ENCODE measurements at places on chromosomes 11 and 22.

- no peak for DNase-seq
Observed at GRCh38 chr11:2523821-2524391, 79.1 kb downstream of the KCNQ1 start.

DNA sequence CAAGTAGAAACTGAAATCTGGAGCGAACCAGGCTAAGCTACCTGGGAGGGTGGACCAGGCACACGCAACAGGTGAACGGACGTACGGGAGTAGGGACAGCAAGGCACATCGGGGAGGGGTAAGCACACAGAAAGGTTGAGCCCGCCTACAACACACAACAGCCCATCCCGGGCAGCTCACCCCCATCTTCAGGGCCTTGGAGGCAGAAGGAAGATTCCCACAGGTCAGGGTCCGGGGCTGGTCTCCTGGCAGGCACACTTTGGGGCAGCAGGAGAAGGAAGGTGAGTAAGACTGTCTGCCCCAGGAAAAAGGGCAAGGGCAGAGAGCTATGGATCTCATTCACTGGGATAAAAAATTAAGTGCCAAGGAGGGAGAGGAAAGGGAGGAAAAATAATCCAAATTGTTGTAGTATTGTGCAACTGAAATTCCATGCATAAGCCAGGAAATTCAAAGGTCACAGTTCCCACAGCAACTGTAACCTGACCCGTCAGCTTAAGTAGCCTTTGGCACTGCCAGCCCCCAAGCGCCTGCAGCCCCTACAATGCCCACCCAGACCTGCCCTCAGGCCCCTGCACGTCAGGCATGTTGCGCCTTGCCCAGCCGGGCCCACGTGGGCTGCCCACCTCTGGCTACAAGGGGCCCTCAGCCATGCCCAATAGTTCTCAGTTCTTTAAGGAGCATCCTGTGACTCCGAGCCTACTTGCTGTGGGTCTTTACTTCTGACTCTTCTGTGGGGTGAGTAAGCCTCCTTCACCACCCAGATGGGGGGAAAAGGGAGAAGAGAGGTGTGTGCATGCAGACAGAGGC lies 51.8 kb downstream of the MICAL3 start:
- DNase-seq = peak; percentile 85

DNA sequence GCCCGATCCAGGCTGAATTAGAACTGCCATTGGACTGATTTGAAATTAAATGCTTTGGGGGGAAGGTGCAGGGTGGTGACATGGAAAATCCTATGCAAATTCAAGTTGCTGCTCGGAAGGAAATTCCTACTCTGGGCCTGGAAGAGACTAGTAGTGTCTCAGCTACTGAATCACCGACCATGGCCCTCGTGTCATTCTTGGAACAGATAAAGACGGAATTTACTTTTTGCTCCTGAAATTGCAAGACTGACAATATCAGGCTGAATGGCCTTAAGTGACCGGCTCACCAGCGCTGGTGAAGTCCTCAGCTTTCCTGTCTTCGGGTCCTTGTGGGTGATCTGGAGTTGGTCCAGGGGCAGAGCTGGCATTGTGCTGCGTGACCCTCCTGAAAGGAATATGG lies 6.1 kb downstream of the ASCC2 start:
- no peak for DNase-seq

GRCh38 chr22:34808618-34809017 lies 257.3 kb upstream of the ISX start:
- DNase-seq = no peak

GRCh38 chr11:128181088-128181480 lies 406.3 kb downstream of the ETS1 start:
- DNase-seq = peak; percentile 47

- peak; percentile 40 for DNase-seq
Observed at GRCh38 chr11:132158696-132159095, 788.3 kb downstream of the NTM start.

DNA sequence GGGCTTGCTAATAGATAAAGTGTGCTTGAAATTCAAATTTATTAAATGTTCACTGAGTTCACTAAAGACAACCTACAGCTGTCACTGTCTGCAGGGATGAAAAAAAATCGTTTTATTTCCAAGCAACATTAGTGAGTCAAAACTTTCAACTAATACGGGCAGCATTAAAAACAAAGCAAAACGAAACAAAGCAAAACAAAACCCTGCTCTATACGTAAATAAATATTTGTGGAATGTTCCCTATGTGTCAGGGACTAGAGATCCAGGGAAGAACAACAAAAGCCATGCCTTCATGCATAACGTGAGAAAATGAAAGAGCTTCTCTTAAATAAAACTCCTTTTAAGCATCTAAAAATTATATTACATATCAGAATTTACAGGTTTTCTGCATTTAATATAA lies 553 bp downstream of the NAALAD2 start:
- no peak for DNase-seq

DNA sequence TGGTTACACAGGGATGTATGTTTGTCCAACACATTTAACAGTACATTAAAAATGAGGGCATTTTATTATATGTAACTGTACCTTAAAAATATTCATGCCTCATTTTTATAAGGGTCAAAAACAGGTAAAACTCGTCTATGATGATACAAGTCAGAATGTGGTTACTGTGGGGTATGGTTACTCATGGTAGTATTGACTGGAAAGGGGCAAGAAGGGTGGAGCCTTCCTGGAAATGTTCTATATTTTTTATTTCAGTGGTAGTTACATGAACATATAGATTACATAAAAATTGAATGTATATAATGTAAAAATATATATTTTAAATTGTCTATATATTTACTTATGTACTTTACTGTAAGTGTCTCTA lies 99.8 kb downstream of the STIM1 start:
- DNase-seq = no peak

- no peak for DNase-seq
Observed at GRCh38 chr11:87966694-87967093, 208.5 kb downstream of the RAB38 start.

DNA sequence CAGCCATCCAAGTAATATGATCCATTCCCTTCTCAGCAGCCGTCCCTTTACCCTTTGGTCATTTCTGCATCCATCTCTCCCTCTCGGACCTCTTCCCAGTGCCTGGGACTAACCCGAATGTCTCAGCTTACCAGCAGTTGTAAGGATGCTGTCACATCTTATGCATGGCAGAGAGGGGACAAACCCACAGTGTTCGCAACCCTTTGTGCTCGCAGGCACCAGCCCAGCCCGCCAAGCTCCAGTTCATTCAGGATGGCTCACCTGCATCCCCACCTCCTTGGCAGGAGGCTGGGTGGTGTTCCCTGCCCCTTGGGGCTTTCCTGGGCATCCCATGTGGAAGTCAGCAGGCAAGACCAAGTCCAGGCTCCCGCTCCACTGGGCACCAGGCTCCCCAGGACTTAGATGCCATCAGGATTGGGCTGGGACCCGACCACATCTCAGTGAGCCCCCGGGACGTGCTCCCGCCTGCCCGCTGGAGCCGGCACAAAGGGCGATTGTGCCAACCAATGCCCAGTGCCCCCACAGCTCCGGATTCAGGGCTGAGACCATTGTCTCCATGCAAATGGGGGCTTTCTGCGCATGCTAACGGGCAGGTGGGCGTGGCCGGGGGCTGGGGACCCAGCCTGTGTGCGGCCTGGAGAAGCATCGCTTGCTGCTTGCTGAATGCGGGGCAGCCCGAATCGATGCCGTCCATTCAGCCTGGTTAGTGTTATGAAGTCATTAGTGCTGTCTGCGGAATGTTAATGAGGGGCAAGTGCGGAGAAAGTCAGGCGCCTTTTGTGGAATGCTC lies 108.6 kb downstream of the KCNQ1OT1 start:
- no peak for DNase-seq

- no peak for DNase-seq
Observed at GRCh38 chr11:91141655-91142054, 918.8 kb upstream of the CHORDC1 start.

DNA sequence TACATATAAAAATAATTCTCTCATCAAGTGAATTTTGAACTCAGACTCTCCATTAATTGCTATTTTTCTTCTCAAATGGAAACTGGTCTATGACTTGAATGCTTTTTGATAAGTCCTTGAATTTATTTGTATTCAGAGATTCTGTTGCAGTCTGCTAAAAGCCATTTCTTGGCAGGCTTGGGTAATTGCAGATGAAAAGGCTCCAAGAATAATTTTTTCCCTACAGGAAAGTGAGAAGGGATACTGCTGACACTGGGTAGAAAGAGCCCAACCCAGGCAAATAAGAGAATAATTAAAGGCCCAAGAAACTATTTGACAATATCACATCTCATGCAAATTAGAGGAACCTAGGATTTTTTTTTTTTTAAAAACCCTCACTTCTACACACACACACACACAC lies 246.5 kb upstream of the DDI1 start:
- DNase-seq = no peak

GRCh38 chr11:130997278-130997677 lies 81.0 kb upstream of the SNX19 start:
- no peak for DNase-seq

DNA sequence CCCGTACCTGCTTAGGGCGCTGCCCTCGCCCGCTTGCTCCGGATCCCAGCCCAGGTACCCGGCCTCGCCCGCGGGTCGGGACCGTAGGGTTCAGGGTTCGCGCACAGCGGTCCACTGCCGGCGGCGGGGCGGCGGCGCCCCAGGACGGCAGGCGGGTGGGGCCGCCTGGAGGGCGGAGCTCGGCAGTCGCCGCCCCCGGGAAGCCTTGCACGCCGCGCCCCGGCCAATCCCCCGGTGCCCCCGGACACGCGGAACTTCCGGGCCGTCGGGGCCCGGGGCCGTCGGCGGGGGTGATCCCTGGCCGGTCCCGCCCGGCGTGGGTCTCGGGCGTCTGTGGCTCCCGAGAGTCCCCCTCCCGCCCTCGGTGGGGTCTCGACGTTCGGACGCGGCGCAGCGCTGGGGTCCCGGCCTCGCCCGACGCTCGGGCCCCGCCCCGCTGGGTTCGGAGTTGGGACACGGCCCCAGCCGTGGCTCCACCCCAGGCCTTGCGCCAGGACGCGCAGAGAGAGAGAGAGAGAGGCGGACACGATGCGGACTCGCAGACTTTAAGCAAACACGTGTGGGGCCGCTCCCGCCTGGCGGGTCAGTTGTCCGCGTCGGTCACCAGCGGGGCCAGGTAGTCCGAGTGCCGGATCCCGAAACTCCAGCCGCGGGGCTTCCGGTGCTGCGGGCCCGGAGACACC lies at the start of gene TYMP:
TSS of gene TYMP (minus strand) at position 116 of the 683 bp plus-strand sequence. CDS start 303 bp downstream, outside the sequence.
- DNase-seq = peak; percentile 44

GRCh38 chr11:131474947-131475346 lies 104.5 kb downstream of the NTM start:
- no peak for DNase-seq

DNA sequence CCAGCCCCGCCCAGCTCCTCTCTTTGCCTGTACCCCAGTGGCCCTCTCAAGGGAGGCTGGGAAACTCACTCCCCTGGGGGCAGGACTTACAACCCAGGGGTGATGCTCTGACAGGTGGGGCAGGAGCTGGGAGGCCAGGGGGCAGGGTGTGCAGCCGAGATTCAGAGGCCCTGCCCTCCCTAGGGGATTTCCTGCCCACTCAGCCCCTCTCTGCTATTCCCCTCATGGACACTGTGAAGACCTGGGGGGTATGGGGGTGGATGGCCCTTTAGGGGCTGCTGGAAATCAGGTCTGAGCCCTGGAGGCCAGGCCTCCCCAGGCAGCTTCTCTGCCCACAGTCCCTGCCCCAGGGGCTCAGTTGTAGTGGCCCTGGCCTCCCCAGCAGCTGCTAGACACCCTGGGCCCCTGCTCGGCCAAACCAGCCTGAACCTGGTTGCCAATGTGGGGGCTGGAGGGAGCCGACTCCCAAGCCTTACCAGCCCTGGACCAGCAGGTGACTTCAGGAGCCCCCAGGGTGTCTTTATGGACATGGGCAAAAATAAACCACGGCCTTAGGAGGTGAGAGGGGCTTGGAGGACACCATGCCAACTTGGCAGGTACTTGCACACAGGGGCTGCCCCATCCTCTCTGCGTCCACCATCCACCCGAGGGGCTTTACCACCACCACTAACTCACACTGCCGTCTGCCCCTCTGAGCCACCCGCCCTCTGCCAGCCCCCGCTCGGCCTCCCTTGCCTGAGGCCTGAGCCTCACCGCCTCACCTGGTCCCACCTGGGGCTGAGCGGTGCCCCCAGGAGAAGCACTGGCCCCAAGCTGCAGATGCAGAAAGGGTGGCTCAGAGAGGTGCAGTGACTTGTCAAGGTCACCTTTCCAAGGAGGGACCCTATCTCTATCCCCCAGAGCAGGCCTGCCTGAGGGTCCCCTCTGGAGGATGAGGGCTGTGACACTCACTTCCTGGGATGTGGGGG lies 2.8 kb upstream of the PHLDA2 start:
- no peak for DNase-seq

DNA sequence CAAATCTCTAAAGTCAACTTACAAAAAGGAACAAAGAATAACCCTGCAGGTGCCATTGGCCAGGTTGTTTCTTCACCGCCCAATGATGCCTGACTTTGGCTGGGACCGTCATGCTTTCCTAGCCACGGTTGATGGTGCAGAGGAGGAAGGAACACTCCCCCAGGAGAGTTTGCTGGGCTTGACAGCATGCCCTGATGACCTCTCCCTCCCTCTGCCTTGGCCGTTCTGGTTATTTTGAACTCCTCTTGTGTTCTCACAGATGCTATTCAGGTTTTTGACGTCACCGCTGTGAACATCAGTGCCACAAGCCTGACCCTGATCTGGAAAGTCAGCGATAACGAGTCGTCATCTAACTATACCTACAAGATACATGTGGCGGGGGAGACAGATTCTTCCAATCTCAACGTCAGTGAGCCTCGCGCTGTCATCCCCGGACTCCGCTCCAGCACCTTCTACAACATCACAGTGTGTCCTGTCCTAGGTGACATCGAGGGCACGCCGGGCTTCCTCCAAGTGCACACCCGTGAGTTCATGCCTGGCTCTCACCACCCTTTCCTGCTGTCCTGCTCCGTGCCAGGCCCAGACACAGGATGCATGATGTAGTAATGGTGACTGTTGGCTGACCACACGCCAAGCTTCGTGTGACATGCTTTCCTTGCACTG lies 89.0 kb upstream of the OR4B1 start:
- no peak for DNase-seq

- no peak for DNase-seq
Observed at GRCh38 chr11:17445240-17445795, 31.3 kb downstream of the ABCC8 start.

DNA sequence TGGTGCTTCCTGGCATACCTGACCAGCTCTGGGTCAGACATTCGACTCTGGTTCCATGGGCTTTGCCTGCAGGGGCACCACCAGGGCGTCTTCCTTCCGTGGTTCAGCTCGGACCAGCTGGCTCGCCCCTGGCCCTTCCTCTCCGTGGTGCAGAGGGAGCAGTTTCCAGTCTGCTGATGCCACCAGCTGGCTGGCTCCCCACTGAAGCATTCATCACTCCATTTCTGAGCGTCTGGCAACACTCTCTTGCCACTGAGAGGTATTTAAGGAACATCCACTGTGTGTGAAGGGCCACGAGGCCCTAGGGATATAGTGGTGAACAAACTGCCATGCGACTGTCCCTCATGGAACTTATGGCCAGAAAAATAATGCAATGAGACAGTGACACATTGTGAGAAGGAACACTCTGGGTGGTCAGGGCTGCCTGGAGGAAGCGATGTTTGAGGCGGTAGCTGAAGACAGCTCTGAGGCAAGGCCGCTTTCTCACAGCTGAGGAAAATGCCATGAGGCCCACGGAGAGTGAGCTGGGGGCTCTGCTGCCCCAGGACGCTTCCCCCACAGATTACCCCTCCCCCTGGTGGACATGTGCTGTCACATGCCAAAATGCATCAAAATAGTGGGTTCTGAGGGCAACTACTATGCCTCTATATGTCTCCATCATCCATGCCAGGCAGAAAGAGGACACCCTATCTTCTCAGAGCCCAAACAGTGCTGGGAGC lies 44.9 kb upstream of the ARFGAP3 start:
- no peak for DNase-seq

Data from IMR-90 (cell line).